ENCODE measurements at places on chromosomes 16 and 17. TPM values are rescaled to one million over a fixed set of nuclear protein-coding genes. Genes with fewer than 3 reads are reported as not detected.

Gene MT1F
- total RNA-seq, result 34.3 TPM

Gene CCDC200
- total RNA-seq, result not detected

GRCh38 chr17:38602453-38602852 is 3.3 kb downstream of the SRCIN1 start:
- H3K4me1 ChIP-seq, result no peaks in the 10 kb centered on the region
- H3K36me3 ChIP-seq, result no peaks in the 10 kb centered on the region
- DNase-seq, result no peak

DNA sequence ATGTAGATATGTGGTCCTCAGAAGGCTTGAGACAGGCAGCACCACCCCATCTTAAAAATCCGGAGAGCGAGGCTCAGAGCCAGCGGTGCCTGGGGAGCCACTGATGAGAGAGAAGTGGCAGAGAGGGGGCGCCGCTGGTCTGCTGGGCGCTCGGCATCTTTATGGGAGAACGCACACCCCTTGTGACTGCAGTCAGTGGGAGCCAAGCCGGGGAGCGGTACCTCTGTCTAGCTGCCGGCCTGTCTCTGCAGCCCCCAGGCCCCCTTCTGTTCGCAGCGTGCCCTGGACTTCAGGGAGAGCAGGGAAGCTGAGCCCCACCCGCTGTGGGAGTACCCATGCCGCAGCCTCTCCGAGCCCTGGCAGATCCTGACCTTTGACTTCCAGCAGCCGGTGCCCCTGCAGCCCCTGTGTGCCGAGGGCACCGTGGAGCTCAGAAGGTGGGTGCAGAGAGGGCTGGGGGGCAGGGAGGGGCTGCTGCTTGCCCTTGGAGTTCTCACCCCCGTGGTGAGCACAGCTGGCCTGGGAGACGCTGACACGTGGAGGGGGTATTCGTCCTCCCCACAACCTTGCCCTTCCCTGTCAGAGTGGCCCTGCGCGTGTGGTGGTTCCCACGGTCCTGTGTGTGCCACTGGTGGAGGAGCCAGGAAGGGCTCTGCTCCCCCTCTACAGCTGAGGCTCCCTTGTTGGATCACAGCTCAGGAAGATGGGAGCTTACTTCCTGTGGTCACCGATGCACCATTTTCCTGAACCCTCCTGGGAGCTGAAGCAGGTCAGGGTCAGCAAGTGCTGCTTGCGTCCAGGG is 44.8 kb downstream of the PRMT7 start:
- H3K4me3 ChIP-seq, result no peak overlapping the region
- no peak for DNase-seq
- H3K27ac ChIP-seq, result no peak overlapping the region
- no peaks in the 10 kb centered on the region for H3K27me3 ChIP-seq

DNA sequence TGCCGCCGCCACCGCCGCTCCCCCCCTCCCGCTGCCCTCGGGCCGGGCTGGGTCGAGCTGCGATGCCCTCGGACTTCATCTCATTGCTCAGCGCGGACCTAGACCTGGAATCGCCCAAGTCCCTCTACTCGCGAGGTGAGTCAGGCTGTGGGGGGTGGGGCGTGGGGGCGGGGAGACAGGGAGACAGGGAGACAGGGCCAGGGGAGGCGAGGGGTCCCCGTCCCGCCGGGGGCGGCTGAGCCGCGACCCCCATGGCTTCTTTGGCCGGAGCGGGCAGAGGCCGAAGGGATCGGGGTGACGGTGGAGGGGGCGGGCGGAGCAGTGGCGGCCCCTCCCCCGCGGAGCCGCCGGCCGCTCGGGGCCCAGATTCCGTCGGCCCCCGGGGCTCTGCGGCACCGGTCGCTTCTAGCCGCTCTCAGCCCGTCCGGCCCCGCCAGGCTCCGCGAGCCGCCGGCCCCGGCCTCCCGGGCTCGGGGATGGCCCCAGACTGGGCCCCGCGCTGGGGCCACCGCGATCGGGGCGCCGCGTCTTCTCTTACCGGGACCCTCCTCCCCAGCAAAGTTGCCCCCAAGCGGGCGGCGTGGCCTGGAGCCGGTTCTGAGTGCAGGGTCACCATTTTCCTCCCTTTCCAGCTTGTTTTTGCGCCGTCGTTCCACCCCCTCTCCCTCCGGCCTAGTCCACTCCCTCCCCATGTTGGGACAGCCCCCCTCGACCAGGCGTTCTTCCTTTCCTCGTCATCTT is 644 bp downstream of the NFAT5 start:
- peak overlapping the region; percentile 99 for H3K4me3 ChIP-seq
- no peaks in the 10 kb centered on the region for H3K36me3 ChIP-seq
- no peaks in the 10 kb centered on the region for H3K27me3 ChIP-seq

- peaks cover 6% of the 10 kb centered on the region for H3K4me1 ChIP-seq
- H3K4me3 ChIP-seq, result no peak overlapping the region
- no peak overlapping the region for H3K27ac ChIP-seq
- peaks cover 10% of the 10 kb centered on the region for H3K27me3 ChIP-seq
- no peaks in the 10 kb centered on the region for H3K36me3 ChIP-seq
Observed at GRCh38 chr16:57604177-57604576, 24.3 kb upstream of the ADGRG1 start.

DNA sequence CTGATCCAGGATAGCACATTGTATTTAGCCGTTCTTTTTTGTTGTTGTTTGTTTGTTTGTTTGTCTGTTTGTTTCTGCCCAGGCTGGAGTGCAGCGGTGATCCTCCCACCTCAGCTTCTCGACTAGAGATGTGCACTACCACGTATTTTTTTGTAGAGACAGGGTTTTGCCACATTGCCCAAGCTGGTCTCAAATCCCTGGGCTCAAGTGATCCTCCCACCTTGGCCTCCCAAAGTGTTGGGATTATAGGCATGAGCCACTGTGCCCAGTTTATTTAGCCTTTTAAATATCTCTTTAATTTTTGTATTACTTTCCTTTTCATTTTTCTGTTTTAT is 9.2 kb upstream of the NLRC5 start:
- no peak overlapping the region for H3K27ac ChIP-seq
- no peaks in the 10 kb centered on the region for H3K27me3 ChIP-seq
- H3K36me3 ChIP-seq, result no peaks in the 10 kb centered on the region
- DNase-seq, result no peak

GRCh38 chr16:68700831-68701230 is 36.3 kb upstream of the CDH1 start:
- no peak overlapping the region for H3K27ac ChIP-seq
- no peaks in the 10 kb centered on the region for H3K4me1 ChIP-seq
- no peaks in the 10 kb centered on the region for H3K27me3 ChIP-seq
- peaks cover 4% of the 10 kb centered on the region for H3K36me3 ChIP-seq
